ENCODE measurements at places on chromosomes 7 and 10. TPM values are rescaled to one million over a fixed set of nuclear protein-coding genes. Genes with fewer than 3 reads are reported as not detected.

DNA sequence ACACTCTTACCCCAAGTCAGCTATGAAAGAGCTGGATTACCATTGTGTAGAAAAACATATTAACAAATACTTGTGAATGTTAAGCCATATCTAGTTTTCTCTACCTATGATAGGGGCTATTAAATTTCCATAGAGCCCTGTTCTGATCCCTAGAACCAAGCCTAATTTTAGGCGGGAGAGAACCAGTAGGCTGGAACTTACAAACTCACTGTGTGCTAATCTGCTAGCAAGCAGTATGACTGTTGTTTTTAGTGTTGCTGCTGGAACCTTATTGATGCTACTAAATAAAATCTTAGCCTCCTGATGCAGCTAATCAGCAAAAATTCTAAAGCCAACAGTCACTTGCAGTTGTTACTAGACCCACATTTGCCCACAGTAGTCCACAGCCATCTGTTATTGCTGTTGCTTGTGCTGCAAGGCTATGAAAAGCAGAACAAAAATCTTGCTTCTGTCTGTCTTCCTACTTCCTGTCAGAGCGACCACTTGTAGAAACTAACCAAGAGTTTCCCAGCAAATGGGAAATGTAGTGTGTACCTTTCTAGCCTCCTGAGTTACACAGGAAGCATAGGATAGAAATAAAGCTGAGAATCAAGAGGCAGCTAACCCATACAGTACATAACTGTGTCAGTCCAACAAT lies 368.4 kb downstream of the ARL4A start:
- H3K36me3 ChIP-seq = no peaks in the 10 kb centered on the region
- no peak overlapping the region for H3K27ac ChIP-seq
- H3K27me3 ChIP-seq = no peaks in the 10 kb centered on the region
- no peaks in the 10 kb centered on the region for H3K4me1 ChIP-seq

DNA sequence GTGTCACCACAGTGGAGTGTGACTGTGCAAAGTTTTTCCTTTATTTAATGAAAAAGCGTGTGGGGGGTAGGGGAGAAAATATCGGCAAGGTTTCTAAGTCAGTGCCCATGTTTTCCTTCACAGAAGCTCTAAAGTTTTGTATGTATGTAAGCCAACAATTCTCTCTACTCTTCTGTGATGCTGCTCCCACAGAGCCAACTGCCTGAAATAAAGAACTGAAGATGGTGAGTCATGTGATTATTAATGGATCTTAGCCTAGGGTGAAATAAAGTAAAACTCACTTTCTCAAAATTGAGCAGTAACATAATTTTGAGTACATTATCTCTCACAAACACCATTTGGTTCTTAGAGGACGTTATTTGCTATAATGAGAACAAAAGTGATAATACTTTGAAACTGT lies 143.7 kb downstream of the ELMO1 start:
- DNase-seq = no peak
- no peaks in the 10 kb centered on the region for H3K4me1 ChIP-seq
- H3K36me3 ChIP-seq = no peaks in the 10 kb centered on the region
- no peak overlapping the region for H3K4me3 ChIP-seq
- H3K27ac ChIP-seq = no peak overlapping the region

GRCh38 chr10:66782144-66782543 lies 143.7 kb upstream of the LRRTM3 start:
- no peak overlapping the region for H3K27ac ChIP-seq
- no peaks in the 10 kb centered on the region for H3K27me3 ChIP-seq
- no peak overlapping the region for H3K4me3 ChIP-seq

The HMX2 gene
- polyA plus RNA-seq = 0.48 TPM

DNA sequence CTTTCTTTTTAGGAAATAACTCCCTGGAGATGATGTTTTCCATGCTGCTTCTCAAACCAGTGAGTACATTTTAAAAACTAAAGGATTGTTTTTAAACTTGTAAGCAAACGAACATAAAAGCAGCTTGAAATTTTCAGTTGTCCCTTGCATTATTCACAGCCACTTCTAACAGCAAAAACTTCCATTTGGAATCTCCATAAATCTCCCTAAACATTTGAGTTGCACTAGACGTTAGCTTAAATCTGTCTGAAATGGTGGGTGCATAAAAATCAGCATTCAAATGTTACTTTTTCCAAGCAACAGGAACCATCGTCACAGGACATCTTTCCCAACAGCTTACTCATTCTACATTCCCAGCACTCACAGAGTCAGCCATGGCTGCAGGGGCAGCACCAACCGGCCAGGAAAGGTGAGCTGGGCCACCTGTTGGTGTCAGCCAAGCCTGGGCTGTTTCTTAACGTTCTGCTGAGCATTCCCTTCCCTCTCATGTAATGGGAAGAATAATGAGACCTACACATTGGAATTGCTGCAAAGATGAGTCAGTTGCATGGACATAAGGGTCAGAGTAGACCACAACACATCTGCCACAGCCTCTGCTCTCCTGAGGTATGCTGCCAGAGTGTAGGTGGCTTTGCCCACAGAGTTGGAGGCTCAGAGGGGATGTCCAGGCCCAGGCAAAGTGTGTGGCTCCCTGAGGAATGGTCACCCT lies 163.2 kb downstream of the TNS3 start:
- H3K27me3 ChIP-seq = no peaks in the 10 kb centered on the region
- no peak overlapping the region for H3K27ac ChIP-seq
- no peak for DNase-seq
- H3K4me3 ChIP-seq = no peak overlapping the region
- no peaks in the 10 kb centered on the region for H3K4me1 ChIP-seq

- H3K4me3 ChIP-seq = no peak overlapping the region
- no peak overlapping the region for H3K27ac ChIP-seq
- no peaks in the 10 kb centered on the region for H3K4me1 ChIP-seq
- no peak for DNase-seq
Observed at GRCh38 chr7:71871446-71871845, 540.7 kb downstream of the CALN1 start.

DNA sequence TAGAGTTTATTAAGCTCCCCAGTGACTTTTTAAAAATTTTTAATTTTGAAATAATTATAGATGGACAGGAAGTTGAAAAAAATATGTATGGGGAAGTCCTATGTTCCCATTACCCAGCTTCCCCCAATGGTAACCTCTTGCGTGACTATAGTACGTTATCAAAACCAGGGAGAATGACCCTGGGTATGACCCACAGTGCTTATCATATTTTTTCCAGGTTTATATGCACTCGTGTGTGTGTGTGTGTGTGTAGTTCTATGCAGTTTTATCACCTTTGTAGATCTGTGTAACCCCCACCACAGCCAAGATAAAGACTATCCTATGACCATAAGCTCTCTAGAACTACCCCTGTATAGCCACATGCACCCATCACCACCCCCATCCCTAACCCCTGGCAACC lies 72.8 kb downstream of the TBXAS1 start:
- no peak overlapping the region for H3K27ac ChIP-seq
- no peaks in the 10 kb centered on the region for H3K27me3 ChIP-seq
- H3K4me3 ChIP-seq = no peak overlapping the region
- no peaks in the 10 kb centered on the region for H3K36me3 ChIP-seq

GRCh38 chr10:37865957-37866803 lies 8.8 kb upstream of the ZNF248 start:
- H3K27me3 ChIP-seq = no peaks in the 10 kb centered on the region
- no peak overlapping the region for H3K27ac ChIP-seq
- DNase-seq = no peak
- no peaks in the 10 kb centered on the region for H3K4me1 ChIP-seq
- H3K36me3 ChIP-seq = no peaks in the 10 kb centered on the region
